Stromal cell of bone marrow (primary cell): ENCODE measurements at places on chromosomes 11 and 22.

DNA sequence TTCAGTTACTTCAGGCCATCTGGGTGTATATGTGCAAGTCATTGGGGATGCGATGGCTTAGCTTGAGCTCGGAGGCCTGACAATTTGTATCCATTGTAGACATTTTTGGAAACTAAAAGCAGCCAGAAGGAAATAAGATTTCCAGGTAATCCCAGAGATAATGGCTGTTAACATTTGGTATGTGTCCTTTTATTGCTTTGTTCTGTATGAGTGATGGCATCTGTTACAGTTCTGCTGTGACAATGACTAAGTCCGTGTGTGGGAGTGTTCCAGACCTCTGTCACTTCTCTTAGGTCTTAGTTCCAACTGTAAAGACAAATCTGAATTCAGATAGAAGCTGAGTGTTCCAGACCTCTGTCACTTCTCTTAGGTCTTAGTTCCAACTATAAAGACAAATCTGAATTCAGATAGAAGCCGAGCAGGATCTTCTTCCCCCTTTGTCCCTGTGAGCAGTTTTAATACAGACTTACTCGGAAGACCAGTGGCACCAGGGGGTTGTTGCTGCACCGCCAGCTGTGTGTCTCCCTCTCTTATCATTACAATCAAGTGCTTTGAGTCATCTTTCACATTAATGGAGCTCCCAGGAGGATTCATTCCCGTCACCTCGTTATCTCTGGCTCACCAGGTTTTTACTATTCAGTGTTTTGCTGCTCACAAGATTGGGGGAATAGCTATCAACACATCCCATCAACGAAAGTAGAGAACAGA, 190.9 kb upstream of the SORL1-AS1 start:
- no peak for DNase-seq

- DNase-seq = peak; percentile 89
These were observed 12.7 kb upstream of the ARHGEF17 start for GRCh38 chr11:73295241-73295995.

DNA sequence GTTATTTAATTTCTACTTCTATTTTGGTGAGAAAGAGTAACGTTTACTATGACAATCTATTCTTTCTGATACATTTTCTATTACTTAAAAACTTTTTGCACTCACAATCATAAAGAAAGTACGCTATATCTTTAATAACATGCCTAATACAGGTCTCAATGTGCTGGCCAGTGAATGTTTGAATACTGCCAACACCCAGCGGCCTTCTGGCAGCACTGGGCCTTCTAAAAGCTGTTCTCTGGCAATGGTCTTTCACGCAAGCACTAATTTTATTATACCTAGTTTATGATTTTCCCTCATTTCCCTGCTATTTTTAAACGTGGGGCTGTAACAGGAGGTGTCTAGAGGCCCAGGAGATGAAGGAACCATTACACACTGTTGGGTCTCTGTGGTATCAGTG, 349.8 kb upstream of the PITPNB start:
- no peak for DNase-seq

GRCh38 chr11:57180081-57180561, 1.6 kb upstream of the LRRC55 start:
- DNase-seq = no peak

DNA sequence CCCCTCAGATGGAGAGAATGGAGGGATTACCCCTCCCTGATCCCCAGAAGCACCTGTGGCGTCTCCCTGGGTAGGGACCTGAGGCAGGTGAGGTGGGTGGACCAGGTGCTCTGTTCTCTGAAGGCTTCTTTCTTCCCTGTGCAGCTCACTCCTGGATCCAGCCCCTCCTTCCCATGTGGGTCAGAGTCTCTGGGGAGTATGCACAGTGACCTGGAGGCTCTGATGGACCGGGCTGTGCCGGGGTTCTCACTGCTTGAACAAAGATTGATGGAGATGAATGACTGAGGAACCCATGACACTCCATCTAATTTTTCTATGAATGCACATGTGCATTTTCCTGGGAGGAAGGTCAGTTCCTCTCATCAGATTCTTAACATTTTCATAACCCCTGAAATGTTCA, 78.6 kb upstream of the SHANK2 start:
- no peak for DNase-seq

- DNase-seq = peak; percentile 82
These were observed 25.1 kb upstream of the FJX1 start for GRCh38 chr11:35593143-35593542.

- DNase-seq = no peak
These were observed 102.4 kb downstream of the RPL27A start for GRCh38 chr11:8784954-8785353.

DNA sequence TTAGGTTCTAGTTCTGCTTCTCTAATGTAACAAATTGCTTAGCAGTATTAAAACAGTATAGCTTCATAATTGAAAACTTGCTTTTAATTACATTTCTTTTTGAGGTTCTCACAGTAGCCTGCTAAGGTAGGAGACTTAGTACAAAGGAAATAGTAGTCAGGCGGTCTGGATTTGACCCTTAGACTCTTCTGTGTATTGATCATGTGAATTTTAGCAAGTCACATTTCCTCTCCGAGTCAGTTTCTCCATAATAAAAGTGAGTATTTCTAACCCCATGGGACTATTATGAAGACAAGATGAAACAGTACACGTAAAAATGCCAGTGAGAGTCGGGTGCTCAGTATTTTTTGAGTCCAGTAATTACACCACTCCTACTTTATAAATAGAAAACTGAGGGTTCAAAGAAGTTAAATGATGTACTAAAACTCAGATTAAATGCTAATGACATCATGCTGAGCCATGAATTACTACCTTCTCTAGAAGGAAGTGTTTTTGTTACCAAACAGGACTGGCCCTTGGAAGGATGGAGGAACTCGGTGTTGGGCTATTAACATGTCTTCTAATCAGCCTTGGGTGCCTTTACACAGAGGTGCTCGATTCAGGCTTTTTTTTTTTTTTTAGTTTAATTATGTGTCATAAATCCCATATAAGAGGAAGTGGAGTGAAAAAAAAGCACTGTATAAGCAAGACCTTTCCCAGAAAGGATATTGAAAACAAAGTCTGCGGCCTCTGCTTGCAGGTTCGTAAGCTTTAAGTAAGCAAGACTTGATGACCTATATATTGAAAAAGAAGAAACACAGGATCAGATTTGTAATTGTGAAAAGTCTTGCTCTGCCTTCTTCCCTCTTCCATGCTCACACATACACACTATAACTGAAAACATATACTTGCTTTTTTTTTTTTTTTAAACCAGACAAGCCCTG, 109.0 kb downstream of the EMSY start:
- no peak for DNase-seq

DNA sequence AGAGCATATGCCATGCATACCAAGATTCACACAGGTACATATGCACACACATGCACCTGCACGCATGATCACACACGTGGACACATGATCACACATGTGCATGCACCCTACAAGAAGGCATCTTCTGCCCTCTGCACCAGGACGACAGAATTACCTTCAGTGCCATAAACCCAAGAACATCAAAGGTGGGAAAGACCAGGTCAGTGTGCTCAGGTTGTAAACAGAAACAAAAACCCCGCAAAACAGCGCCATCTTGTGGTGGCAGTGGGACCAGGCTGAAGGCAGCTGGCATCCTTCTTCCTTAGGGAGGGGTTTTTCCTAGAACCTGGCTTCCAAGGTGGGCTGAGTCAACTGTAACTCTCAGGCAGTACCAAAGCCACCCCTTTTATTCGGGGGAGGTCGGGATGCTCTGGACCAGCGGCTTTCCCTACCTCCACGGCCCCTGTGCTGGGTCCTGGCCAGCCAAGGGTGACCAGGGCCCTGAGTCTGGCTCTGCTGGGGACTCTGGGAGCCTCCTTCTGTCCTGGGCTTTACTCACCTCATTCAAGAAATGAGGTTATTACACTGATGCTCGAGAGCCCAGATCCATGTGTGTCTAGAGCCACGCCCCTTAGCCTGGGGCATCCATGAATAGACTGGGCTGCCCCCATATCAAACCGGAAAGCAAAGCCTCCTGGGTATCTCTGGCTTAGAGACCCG, 69.4 kb upstream of the FGF3 start:
- DNase-seq = peak; percentile 11

DNA sequence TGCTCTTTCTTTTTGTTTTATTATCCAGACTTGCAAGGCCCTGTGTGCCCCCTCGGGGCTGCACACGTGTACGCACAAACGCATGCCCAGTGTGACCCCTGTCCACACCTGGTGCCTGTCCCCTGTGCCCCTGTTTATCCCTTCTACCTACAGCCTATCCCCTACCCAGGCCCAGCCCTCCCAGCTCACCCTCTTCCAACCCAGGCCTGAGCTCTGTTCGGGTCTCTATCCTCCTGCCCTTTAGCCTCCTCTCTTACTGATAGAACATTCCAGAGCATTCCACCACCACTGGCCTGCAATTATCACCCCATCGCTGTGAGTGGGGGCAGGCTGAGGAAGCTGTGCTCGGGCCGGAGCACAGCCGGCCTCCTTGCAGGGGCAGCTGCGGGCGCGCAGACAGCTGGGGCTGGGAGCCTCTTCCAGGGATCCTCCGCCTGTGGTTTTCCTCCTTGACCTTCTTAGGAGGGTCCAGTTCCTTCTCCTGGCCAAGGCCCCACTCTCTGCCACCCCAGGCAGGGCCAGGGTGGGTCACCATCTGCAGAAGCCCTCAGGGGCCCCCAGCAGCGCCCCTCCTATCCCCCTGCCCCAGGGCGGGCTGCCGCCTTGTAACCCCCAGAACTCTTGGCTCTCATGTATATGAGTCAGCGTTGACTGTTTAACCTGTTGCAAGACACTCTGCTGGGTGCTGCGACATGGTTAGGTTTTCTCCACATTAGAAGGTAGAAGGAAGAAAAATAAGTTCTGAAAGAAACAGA, 41.8 kb upstream of the KCNQ1OT1 start:
- DNase-seq = peak; percentile 30

DNA sequence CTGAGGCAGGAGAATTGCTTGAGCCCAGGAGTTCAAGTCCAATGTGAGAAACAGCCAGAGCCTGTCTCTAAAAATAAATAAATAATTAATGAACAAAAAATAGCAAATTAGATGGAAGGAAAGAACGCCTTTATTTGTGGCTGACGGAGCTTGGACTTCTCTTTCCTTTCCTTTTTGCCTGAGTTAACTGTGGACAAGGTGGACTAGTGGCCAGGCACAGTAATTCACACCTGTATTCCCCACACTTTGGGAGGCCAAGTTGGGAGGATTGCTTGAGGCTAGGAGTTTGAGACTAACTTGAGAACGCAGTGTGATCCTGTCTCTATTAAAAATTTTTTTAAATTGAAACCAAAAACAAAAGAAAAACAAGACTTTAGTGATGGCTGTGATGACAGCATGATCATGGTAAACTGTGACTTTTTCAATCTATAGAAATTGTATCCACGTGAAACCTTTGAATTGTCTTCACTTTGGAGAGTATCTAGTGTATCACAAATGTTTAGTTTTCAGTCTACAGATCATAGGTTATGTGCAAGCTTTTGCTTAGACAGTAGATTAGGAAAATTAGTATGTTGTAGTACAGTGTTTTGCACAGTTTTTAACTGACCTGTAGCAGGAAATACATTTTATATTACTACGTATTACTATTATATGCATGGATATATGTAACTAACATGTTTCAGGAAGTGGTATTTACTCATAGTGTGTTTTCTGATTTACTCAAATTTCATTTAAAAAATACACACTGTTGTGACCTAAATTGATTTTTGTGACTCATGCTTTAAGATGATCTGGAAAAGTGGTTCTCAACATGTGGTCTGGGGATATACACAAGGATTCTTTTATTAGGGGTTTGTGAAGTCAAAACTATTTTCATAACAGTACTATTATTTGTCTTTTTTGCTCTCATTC, 42.1 kb downstream of the KDM2A start:
- DNase-seq = peak; percentile 9
